Body of pancreas (tissue), 4 donors: ENCODE measurements at places on chromosomes 13 and 19. TPM values are rescaled to one million over a fixed set of nuclear protein-coding genes. Genes with fewer than 3 reads are reported as not detected.

Gene RAB3D
- 51.6 TPM for total RNA-seq

Gene LHB
- not detected for total RNA-seq

Gene ZNF566
- 4.4 TPM for total RNA-seq

- H3K4me3 ChIP-seq: no peak overlapping the region
- H3K27me3 ChIP-seq: no peaks in the 10 kb centered on the region
- no peaks in the 10 kb centered on the region for H3K36me3 ChIP-seq
- H3K4me1 ChIP-seq: no peaks in the 10 kb centered on the region
Observed at GRCh38 chr19:13492128-13492527, 14.2 kb downstream of the CACNA1A start.

DNA sequence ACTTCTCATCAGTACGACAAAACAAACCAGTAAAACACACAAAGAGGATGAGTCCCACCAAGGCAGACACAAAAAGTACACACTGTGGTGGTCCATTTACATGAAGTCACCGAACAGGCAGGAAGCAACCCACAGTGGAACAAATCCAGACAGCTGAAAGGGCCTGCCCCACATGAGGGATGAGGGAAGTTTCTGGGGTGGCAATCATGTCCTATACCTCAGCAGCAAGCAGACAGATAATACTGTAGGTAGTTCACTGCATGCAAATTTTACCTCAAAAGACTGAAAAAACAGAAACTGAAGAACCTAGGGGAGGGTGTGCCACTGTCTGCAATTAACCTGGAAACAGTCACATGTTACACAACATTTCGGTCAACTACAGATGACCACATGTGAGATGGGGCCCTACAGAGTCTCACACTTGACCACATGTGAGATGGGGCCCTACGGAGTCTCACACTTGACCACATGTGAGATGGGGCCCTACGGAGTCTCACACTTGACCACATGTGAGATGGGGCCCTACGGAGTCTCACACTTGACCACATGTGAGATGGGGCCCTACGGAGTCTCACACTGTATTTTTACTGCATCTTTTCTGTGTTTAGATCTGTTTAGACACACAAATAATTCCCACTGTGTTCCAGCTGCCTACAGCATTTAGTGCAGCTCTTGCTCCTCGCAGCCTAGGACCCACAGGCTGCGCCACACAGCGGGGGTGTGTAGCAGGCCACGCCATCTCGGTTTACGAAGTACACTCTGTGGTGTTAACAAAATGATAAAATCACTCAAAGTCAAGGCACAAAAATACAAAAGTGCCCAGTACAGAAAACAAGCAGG is 22.2 kb downstream of the PCID2 start:
- no peak overlapping the region for H3K4me3 ChIP-seq
- H3K27ac ChIP-seq: no peak overlapping the region
- DNase-seq: no peak

DNA sequence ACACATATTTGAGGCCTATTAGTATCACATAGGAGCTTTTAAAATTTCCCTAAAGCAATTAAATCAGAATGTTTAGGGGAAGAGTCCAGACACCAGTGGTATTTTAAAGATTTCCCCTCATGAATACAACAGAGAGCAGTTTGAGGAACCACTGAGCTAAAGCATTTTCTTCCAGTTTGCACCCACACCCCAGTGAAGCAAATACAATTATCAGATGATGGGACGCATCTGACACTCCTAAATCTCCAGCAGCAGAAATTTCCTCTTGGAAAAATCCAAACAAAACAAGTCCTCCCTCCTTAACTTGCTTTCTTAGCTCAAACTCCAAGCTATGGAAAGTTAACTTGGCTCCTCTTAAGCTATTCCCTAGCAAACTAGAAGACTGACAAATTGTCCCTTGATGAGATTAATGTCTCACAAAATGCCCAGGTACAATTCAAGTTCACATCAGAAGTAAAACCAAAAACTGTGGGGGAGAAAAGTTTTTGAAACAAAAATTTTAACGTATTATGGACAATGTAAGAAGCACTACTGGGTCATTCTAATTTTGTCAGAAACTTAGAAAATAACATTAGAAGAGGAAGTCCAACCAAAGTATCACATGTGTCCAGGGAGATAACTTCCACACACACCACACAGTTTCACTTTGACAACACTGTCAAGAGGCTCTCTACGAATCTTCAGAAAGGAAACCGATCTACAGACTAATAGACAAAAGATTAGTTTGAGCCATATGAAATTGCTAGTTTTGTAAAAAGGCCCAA is 74.1 kb downstream of the ABCC4 start:
- H3K27ac ChIP-seq: no peak overlapping the region
- no peaks in the 10 kb centered on the region for H3K36me3 ChIP-seq
- no peaks in the 10 kb centered on the region for H3K27me3 ChIP-seq

DNA sequence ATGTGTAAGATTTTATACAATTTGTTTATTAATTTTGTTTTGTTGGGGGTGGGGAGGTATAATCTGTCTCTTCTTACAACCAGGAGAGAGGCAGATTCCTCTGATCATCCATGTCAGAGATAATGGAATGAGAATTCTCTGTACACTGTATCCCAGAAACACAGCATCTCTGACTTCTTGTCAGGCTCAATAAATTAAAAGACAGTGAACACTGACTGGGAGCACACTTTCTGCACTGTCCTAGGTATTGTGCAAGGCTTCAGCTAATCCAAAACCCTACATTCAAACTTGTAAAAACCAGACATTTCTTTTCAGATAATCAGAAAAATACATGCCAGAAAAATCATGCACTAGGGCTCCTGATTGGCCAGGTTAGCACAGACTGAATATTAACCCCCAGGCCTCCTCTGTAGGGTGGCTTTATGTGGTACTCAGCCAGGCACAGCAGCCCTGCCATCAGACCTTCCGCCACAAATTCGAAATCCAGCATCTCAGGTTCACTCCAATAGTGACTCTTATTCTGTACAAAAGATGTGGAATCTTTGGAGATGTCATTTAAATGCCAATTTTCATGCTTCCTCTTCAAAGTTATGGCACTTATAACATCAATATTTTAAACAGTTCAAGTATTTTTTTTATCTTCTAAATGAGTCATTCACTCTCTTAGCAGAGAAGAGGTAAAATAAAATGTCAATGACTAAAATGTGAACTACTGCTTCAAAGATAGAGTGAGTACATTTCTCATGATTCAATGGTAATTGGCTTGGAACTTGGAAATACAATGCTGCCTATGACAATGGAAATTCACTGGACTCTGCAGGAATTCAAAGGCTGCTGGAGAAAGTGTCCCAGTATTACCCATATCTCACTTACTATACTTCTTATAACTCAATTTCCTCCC is 211.5 kb downstream of the KLF12 start:
- H3K4me3 ChIP-seq: no peak overlapping the region
- H3K36me3 ChIP-seq: no peaks in the 10 kb centered on the region
- H3K27ac ChIP-seq: no peak overlapping the region
- no peak for DNase-seq
- no peaks in the 10 kb centered on the region for H3K27me3 ChIP-seq

GRCh38 chr13:98326291-98326690 is 149.2 kb upstream of the RNF113B start:
- H3K27me3 ChIP-seq: no peaks in the 10 kb centered on the region
- H3K36me3 ChIP-seq: no peaks in the 10 kb centered on the region
- H3K27ac ChIP-seq: no peak overlapping the region
- no peak for DNase-seq

- no peaks in the 10 kb centered on the region for H3K36me3 ChIP-seq
- no peak overlapping the region for H3K4me3 ChIP-seq
- H3K4me1 ChIP-seq: no peaks in the 10 kb centered on the region
- H3K27ac ChIP-seq: no peak overlapping the region
- no peaks in the 10 kb centered on the region for H3K27me3 ChIP-seq
Observed at GRCh38 chr19:53696951-53697350, 65.2 kb downstream of the DPRX start.

DNA sequence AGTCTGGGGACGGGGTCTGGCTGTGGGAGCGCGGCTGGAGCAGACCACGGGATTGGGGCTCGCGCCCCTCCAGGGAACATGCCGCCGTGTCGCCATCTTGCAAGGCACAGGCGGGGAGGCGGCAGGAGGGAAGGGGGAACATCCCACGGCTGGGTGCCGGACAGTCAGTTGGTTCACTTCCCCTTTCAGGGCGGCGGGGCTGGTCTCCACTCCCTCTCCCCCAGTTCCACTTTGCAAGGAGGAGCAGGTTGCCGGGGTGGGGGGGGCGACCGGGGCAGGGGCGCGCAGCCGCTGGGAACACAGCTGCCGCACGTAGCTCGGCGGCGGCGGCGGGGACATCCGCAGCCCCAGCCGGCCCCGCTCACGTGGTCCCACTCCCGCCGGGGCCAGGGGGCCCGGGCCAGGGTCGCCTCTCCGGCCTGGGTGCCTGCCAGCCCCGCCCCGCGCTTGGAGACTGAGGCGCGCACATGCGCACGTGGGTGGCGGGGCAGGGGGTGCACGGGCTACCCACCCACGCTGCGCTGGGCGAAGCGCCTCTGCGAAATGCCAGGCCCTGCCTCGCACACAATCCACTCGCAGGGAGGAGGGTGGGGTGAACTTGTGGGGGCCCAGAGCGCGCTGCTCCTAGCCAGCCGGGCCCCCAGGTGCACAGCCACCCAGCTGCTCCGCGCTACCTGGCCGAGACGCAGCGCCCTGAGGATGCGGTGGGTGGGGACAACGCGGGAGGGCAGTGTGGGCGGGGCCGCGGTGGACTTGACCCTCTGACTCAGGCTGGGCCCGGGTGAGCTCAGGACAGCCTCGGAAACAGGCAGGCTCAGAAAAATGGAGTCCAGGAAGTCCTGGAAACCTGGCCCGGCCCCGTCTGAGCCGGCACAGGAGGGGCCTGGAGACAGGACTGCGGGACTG is 6.4 kb downstream of the KLF16 start:
- H3K36me3 ChIP-seq: no peaks in the 10 kb centered on the region
- H3K27ac ChIP-seq: peak overlapping the region; percentile 86
- no peak overlapping the region for H3K4me3 ChIP-seq
- no peaks in the 10 kb centered on the region for H3K27me3 ChIP-seq
- H3K4me1 ChIP-seq: peaks cover 79% of the 10 kb centered on the region
- peak; percentile 92 for DNase-seq

GRCh38 chr19:5547881-5548280 is 19.9 kb downstream of the TINCR start:
- no peak for DNase-seq
- H3K36me3 ChIP-seq: no peaks in the 10 kb centered on the region
- no peak overlapping the region for H3K27ac ChIP-seq
- no peaks in the 10 kb centered on the region for H3K4me1 ChIP-seq

- no peak for DNase-seq
- H3K27me3 ChIP-seq: no peaks in the 10 kb centered on the region
- peaks cover 29% of the 10 kb centered on the region for H3K4me1 ChIP-seq
- no peak overlapping the region for H3K4me3 ChIP-seq
Observed at GRCh38 chr13:27125357-27126282, 46.0 kb downstream of the USP12 start.

DNA sequence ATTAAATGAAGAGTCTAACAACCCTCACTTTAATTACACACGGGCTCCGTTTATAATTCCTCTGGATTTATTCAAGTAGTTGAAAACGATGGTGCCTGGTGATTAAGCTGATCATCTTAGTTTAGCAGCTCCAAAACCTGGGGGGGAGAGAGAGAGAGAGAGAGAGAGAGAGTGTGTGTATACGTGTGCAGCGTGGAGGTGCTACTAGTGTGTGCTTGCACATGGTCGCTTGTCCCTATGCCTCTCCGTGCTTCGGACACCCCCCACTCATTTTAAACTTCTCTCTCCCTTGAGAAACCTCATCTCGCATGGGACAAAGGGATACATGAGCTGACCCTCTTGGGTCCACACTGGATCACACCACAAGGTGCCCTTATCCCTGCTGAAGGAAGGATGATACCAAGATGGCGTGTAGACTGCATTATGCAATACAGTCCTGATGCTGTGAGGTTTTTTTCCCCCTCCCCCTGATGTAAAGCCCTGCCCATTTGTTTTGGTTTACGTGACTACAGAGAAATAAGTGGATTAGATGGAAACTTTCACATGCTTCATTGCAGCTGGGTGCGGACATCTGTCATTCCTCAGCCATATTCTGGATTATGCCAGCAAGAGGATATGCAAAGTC is 320.8 kb downstream of the ZNF536 start:
- H3K4me3 ChIP-seq: no peak overlapping the region
- no peak overlapping the region for H3K27ac ChIP-seq
- no peaks in the 10 kb centered on the region for H3K4me1 ChIP-seq
- DNase-seq: no peak
- no peaks in the 10 kb centered on the region for H3K27me3 ChIP-seq
- no peaks in the 10 kb centered on the region for H3K36me3 ChIP-seq

DNA sequence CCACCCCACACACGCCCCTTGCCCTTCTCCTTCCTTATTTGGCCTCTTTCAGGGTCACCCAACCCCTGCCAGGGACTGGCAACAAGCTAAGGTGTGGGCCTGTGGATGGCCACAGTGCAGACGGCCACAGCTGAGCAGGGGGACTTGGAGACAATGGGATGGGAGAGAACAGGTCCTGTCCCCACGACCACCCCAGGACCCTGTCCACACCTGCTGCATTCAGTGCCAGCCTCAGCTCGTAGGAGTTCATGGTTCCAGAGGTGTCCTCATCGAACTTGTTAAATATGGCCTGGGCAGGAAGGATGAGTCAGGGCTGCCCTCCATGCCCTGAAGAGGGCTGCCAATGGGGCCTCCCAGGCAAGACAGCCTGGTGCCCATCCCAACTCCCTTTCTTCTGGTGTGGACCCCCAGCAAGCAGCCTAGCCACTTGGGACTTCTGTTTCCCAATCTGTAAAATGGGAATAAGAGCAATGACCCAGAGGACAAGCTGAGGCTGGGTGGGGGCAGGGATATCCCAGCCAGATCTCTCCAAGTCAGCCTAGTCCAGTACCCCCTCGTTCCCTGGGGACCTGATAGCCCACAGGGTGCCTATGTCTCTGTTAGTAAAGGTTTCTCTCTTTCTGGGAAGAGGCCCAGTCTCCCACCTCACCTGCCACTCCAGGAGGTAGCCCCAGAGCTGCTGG is 10.6 kb downstream of the CAPN12 start:
- H3K27me3 ChIP-seq: no peaks in the 10 kb centered on the region
- peaks cover 3% of the 10 kb centered on the region for H3K36me3 ChIP-seq
- no peak overlapping the region for H3K4me3 ChIP-seq
- peak overlapping the region; percentile 90 for H3K27ac ChIP-seq
- DNase-seq: peak; percentile 16
- peaks cover 63% of the 10 kb centered on the region for H3K4me1 ChIP-seq

- H3K4me1 ChIP-seq: peaks cover 15% of the 10 kb centered on the region
- DNase-seq: no peak
- H3K4me3 ChIP-seq: no peak overlapping the region
- no peaks in the 10 kb centered on the region for H3K27me3 ChIP-seq
- H3K27ac ChIP-seq: no peak overlapping the region
Observed at GRCh38 chr19:11539495-11540365, 1.1 kb downstream of the CNN1 start.

GRCh38 chr13:97809576-97809975 is 143.9 kb upstream of the IPO5 start:
- no peak overlapping the region for H3K27ac ChIP-seq
- no peak overlapping the region for H3K4me3 ChIP-seq
- H3K27me3 ChIP-seq: no peaks in the 10 kb centered on the region
- no peaks in the 10 kb centered on the region for H3K4me1 ChIP-seq
- no peak for DNase-seq

- no peak for DNase-seq
- H3K4me1 ChIP-seq: peaks cover 4% of the 10 kb centered on the region
- no peak overlapping the region for H3K4me3 ChIP-seq
- H3K36me3 ChIP-seq: no peaks in the 10 kb centered on the region
- no peaks in the 10 kb centered on the region for H3K27me3 ChIP-seq
Observed at GRCh38 chr13:77909827-77910226, 8.8 kb downstream of the EDNRB start.
